Stimulated activated CD4-positive, alpha-beta T cell treated with anti-CD3 and anti-CD28 coated beads, Interleukin-15, amount 100 ng/mL, for 24 hours (primary cell): ENCODE measurements at places on chromosomes 7 and 10.

GRCh38 chr7:150980663-150981062 is 2.5 kb upstream of the KCNH2 start:
- DNase-seq, result no peak

DNA sequence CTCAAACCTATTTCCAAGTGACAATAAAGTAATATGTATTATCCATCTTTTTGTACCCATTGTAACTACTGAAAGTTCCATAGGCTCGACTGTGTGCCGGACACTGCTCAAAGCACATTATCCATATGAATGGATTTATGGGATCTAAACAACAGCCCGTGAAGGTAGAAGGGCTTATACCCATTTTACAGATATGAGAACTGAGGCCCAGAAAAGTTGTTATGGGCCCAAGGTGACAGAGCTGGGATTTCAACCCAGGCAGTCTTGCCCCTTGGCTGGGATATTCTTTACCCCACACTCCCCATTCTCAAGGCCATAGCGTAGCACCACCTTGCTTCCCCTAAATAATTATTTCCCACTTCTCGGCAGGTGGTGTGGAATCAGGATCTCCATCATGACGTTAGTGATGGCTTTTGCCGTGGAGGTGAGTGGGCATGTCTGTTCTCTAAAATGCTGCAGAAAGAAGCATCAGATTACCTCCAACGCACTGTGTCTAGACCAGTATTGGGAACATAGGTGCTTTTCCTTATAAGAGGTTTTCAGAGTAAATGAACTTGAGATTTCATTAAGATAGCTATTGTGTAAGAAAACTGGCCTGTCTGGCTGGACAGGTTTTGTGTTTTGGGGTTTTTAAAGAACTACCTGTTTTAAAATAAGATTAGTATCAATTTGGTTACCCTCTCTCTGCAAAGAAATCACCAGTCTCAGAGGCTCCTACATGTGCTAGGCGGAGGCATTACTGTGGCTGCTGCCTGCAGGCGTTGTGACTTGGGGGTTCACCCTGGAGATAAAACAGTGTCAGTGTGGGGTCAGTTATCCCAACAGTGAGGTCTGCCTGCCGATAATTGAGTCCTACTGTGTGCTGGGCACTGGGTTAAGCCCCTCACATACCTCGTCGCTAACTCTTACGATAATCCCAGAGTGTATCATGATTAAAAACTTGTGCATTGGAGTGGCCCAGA is 85.1 kb upstream of the SDK1 start:
- no peak for DNase-seq

DNA sequence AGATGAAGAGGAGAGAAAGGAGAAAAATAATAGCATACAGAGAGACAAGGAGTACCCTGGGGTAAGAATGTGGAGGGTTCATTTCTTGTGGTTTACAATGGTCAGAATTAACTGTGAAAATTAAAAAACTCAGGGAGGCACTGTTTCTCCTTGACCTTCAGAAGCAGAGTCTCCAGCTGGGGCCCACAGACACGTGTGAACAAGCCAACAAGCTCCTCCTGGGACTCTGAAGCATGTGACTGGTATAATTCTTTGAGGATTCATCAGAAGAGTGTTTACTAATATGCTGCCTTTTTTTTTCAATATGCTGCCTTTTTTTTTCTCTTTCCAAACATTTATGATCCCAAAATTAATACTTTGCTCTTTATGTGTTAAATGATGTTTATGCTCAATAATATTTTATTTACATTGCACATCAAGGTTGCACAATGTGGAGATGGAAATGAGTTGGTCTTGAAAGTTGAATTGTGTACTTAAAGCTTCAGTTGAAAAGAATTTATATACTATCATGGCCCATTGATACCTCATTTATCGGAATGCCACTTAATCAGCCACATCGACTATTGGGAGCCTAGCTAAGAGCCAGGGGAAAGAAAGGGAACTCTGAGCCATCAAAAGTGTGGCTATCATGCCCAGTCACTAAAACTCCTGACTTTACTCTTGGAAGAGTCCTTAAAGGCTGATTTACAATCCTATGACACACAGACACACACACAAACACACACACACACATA is 134.7 kb upstream of the RHOBTB1 start:
- no peak for DNase-seq

DNA sequence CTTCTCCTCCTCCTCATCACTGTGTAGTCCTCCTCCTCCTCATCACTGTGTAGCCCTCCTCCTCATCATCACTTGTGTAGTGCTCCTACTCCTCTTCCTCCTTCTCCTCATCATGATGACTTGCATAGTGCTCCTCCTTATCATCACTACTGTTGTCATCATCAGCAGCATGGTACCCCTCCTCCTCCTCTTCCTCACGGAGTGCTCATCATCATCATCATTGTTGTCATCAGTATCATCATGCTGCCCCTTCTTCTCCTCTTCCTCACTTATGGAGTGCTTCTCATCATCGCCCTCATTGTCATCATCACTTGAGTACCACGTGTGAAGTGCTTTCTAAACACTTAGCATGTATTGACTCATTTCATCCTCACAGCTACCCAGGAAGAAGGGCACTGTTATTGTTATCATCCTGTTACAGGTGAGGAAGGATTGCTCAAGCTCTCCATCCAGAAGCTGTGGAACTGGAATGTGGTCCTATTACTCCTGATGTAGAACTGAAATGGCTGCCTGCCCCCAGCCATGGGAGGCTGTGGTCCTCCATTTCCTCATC is 122.8 kb upstream of the SHH start:
- DNase-seq, result no peak

- no peak for DNase-seq
Measured at GRCh38 chr10:91350651-91351081, 59.5 kb upstream of the HECTD2 start.

- DNase-seq, result no peak
Measured at GRCh38 chr10:118725886-118726500, 28.8 kb downstream of the CACUL1 start.

DNA sequence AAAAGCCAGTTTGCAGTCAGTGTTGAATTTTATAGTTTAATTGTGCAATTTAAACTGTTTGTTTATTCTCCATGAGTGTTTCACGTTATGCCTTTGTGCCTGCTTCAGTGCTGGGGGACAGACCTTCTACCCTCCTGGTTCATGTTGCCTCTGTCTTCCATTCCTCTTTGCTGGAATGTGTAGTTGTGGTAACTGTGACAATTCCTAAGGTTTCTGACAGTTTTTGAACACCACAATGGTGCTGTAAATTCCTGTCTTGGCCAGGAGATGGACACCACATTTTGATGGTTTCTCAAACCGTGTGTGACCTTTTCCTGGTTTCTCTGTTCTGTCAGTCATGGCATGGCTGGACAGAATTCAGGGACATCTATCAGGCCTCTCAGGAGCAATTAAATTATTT is 201.7 kb downstream of the BICC1 start:
- DNase-seq, result no peak

DNA sequence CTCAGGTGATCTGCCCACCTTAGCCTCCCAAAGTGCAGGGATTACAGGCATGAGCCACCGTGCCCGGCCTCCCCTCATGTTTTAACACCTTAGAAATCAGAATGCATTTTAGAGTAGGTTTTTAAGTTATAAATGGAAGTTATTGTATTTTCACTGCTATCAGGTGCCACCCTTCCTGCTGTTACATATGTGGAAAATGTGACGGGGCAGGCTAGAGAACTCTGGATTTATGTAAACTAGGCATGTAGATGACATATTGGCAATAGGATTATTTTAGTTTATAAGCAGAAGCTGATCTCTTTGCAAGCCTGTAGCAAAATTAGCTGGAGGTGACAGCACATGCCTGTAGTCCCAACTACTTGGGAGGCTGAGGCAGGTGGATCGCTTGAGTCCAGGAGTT is 2.1 kb downstream of the CASP2 start:
- no peak for DNase-seq

DNA sequence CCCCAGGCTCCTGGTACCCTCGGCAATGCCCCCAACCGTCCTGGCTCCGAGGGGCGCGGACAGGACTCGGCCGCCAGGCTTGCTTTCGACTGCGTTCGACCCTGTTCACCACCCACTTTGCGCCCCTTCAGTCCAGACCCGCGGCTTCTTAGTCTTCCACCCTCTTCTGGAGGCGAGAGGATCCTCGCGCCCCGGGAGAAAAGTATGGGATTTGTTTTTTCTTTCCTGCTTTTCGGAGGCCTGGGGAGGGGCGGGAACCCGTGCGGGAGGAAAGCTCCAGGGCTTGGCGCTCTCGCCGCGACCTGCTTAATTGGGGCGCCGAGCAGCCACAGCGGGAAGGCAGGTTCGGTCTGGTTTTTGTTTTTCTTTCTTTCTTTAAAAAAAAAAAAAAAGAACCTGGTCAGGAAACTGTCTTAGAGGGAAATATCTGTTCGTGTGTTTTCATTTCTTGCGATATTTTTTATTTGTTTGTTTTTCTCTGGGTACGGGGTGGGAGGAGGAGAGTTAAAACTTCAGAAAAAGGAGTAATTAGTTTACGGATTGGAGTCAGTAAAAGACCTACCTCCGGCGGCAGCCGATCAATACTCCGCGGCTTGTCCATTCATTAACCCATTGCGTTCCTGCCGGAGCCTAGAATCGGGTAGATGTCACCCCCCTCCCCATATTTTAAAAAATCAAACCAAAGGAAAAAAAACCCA is 1.6 kb downstream of the EMX2 start:
- no peak for DNase-seq

DNA sequence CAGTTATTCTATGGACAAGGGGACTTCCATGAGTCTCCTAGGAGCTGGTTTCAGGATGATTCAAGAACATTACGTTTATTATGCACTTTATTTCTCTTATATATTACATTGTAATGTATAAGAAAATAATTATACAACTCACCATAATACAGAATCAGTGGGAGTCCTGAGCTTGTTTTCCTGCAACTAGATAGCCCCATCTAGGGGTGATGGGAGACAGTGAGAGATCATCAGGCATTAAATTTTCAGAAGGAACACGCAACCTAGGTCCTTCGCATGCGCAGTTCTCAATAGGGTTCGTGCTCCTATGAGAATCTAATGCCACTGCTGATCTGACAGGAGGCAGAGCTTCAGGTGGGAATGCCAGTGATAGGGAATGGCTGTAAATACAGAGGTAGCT is 137.9 kb downstream of the ANKRD30A start:
- DNase-seq, result no peak

GRCh38 chr10:27433976-27434375 is 70.1 kb upstream of the RAB18 start:
- no peak for DNase-seq

DNA sequence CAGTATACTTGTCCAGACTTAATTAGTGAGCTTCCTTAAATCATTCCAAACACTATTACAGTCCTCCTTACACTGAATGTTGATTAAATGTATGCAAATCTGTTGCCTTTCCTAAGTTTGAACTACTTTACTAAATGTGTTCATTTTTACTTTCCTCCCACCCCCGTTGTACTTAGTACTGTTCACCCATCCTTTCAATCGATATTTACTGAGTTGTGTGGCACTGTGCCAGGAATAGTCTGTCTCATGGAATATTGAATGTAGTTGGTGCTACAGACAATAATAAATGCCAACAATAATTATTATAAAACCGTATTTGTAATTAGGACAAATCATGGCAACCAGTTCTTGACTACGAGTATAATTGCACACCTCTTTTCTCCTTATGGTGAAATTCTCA is 335.7 kb downstream of the GPR37 start:
- DNase-seq, result no peak

- no peak for DNase-seq
Measured at GRCh38 chr10:100522107-100522801, 2.6 kb upstream of the SEC31B start.

- DNase-seq, result no peak
Measured at GRCh38 chr7:22632674-22633073, 94.3 kb upstream of the IL6 start.

DNA sequence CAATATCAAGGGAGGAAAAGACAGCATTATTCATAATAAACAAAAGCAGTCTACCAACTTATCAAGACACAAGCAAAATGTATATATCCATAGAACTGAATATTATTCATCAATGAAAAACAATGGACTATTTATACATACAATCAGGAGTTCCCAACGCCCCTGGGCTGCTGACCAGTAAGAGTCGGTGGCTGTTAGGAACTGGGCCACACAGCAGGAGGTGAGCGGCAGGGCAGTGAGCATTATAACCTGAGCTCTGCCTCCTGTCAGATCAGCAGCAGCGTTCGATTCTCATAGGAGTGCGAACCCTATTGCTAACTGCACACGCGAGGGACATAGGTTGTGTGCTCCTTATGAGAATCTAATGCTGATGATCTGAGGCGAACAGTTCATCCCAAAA is 71.7 kb upstream of the GPR22 start:
- no peak for DNase-seq

GRCh38 chr7:44736896-44737295 is 11.8 kb upstream of the ZMIZ2 start:
- no peak for DNase-seq

- no peak for DNase-seq
Measured at GRCh38 chr10:79416578-79417255, 28.7 kb downstream of the ZCCHC24 start.

GRCh38 chr10:102785818-102786217 is 42.1 kb downstream of the WBP1L start:
- DNase-seq, result no peak

GRCh38 chr7:6709808-6710207 is 3.1 kb upstream of the ZNF12 start:
- peak; percentile 22 for DNase-seq

GRCh38 chr10:98460837-98461499 is 14.2 kb upstream of the HPS1 start:
- no peak for DNase-seq

- no peak for DNase-seq
Measured at GRCh38 chr7:30464231-30464671, 14.3 kb downstream of the NOD1 start.

GRCh38 chr10:35895331-35895730 is 253.2 kb upstream of the FZD8 start:
- no peak for DNase-seq

DNA sequence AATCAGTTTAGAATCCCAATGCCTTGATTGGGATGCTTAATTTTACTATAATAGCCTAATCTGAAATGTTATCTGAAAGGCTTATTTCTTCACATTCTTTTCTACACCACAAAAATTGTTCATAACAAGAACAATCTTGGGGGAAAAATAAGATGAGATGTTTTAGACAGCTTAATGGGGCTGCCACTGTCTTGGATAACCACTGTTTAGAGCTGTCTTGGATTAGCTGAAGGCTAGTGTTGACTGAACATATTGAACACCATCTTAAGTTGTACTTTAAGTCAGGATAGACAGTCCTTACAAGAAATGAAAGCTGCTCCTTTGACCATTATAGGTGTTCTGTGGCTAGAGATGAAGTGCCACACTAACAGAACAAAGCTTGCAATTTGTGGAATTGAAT is 501.3 kb downstream of the GFRA1 start:
- no peak for DNase-seq

GRCh38 chr10:66940965-66941364 is 15.1 kb downstream of the LRRTM3 start:
- DNase-seq, result no peak

DNA sequence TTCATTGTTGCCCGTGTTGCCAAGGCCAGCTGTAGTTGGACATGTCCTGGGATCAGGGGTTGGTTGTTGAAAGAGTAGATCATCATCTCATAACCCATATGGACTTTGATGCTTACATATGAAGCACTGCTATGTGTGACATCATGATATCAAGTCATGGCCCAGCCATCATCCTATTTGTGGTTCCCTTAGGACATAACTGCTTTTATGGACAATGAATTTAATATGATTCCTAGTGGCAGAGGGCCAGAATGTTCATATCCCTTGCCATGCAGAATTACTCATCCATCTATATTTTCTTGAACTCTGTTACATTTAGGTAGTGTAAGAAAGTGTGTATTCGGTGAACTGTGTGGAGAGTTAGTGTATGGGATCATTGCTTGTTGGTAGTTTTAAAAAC is 343.9 kb upstream of the LRGUK start:
- no peak for DNase-seq
